ENCODE measurements at places on chromosomes 12 and 14.

DNA sequence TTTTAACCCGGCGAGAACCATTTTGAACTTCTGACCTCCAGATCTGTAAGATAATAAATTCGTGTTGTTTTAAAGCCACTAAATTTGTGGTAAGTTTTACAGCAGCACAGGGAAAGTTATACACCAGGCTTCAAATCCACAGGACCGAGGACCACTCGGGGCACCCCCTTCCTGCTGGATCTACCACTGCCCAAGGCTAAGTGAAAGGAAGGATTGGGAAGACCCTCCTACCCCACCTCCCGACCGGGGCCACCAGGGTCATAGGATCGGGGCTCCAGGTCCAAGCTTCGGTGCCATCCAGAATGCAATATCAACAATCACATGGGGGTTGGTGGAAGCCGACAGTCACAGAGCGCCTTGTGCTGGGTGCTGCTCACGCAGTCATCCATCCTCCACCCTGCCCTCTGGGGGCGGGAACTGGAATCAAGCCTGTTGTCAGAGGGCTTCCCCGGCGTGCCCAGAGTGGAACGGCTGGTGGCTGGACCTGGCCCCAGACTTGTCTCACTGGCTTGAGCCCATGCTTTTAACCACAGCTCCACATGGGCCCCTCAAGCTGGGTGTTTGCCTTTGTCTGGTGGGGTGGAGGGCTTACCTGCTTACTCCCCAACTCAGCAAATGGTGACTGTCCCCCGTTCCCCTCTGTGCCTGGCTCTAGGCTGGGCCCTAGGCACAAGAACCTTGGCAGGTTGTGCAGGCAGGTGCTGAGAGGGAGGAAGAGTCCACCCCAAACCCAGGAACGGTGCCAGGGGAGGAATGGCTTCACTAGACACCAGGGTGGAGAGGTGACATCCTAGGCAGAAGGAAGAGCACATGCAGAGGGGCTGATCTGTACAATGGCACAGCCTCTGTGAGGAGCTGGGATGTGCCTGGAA is 180.3 kb upstream of the RTL1 start:
- DNase-seq, result no peak

DNA sequence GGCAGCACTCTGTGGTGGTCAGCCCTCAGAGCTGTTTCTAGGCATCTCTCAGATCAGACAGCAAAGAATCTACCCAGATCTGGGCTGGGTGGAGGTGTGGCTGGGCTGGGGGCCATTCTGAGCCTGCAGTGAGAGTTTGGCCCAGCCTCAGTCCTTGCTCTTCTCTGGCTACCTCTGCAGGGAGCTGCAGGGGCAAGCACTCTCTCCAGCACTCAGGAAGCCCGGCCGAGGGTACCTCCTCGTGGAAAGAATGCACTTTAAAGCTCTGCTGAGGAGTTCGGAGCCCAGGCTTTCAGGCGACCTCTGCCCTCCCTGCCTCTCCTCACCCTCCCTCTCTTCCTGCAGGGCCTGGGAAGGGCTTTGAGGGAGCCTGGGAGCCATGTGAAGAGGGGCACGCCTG is 31.2 kb downstream of the IL31 start:
- no peak for DNase-seq

DNA sequence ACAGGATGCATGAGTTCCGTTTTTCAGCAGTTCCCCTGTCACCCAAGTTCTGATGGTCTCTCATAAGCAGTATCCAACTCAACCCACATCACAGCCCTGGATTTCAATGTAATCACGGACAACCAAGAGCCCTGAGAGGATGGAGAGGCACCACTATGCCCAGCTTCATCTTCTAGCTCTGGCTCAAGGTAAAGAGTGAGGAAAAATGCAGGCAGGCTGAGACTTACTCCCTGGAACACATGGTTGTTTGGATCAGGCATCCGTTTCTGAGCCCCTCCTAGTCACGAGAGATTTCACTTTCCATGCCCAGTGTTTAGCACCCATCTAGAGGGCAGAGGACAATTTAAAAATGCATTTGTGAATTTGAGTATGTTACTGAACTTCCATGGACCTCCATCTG is 45.0 kb downstream of the ANO2 start:
- no peak for DNase-seq

DNA sequence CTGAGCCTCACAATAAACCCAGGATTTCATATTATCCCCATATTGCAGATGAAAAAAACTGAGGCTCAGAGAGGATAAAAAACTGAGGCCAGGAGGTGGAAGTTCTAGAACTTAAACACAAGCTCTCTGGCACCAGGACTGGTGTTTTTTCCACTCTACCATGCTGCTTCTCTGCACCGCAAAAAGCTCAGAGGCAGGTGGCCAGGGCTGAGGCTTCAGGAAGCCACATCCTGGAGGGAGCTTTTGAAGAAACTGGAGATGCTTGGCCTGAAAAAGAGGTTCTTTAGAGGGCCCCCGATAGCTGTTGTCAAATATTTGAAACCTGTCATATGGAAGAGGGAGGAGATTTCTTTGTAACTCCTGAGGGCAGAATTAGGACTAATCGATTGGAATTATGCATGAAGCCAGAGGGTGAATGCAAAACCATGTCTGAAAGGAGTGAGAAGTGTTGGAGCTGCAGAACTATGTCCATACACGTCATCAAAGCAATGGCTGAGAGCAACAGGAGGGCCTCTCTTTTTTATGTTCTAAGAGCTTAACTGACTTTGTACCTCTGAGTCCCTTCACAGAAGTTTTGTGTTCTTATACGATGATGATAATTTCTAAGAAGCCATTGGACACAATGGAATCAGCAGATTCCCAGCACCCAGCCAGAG is 448.6 kb downstream of the FUT8 start:
- no peak for DNase-seq

DNA sequence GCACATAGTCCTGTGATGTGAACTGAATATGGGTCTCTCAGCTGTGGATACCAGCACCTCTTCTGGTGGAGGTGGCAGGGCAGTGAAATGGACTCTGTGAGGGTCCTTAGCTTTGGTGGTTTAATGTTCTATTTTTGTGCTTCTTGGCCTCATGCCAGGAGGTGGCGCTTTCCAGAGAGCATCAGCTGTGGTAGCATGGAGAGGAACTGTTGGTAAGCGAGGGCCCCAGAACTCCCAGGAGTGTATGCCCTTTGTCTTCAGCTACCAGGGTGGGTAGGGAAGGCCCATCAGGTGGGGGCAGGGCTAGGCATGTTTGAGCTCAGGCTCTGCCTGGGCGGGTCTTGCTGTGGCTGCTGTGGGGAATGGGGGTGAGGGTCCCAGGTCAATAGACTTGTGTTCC is 241.7 kb downstream of the AEBP2 start:
- DNase-seq, result no peak

- no peak for DNase-seq
These were observed 33.6 kb downstream of the GYS2 start for GRCh38 chr12:21571046-21571445.

DNA sequence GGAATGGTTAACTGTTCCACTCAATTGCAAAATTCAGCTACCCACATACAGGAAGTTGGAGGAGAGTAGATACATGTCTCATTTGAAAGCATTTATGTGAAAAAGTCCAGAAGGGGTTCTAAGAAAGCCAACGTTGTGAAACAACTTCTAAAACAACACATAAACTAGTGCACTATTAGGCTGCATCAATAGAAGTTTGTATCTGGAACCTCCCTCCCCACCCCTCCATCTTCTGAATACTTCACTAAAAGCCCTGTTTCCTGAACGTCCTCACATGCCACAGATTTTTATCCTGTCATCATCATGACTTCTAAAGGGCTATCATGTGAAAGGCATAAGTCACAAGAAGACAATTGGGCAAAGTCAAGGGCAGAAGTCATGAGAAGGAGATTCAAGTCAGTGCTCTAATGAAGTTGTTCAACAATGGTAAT is 5.5 kb downstream of the KRT79 start:
- DNase-seq, result no peak

DNA sequence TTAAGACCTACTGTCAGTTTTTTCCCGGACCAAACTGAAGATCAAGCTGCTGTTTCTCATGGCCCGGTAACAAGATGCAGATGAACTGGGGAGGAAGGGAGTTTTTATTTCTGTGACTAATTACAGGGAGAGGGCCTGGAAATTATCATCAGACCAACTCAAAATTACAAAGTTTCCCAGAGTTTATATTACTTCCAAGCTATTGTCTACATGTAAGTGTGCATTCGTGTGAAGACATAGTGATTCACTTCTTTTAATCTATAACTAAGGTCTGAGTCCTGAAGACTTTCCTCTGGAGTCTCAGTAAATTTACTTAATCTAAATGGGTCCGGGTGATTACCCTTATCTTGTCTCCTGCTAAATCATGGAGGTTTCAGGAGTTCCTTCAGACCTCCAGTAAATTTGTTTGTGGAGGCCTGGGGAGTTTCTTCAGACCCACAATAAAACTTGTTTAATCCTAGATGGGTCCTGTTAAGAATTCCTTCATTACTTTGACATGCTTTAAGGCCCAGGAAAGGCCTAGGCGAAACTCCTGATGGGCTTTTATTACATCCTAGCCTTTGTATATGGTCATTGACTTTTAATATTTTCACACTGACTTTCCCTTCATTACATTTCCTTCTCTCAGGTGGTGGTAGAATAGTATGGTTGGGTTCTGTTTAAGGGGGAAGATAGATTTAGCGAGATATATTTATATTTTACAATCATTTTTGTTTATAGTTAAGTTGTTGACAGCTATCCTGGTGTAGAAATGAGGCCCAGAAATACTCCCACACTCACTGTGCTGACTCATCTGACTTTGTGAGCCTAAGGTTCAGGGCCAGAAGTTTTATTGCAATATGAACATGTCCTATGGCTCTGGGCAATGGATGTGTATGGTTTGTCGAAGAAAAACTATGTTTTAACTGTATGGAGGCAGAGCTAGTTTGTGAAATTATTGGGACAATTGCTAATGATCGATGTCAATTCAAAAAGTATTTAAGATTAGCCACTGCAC is 627.0 kb upstream of the FBXO33 start:
- DNase-seq, result no peak

- no peak for DNase-seq
These were observed 73.5 kb upstream of the SAV1 start for GRCh38 chr14:50741567-50741966.

DNA sequence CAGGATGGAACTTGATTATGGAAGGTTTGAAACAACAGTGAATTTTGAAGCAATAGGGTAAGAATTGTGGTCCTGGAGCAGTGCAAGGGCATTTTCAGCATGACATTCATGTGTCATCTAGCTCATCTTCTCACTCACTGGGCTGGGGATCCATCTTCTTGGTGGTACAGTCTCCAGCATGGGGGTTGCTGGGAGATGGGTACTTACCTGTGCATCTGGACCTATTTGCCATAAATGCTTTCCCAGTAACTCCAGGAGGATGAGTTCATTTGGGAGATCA is 7.2 kb downstream of the HSP90AA1 start:
- DNase-seq, result no peak

GRCh38 chr14:61603736-61604135 is 91.6 kb upstream of the HIF1A start:
- no peak for DNase-seq

GRCh38 chr14:21326972-21327371 is 47.1 kb downstream of the RPGRIP1 start:
- DNase-seq, result no peak

- peak; percentile 7 for DNase-seq
These were observed 124.8 kb downstream of the PLCZ1 start for GRCh38 chr12:18612971-18613370.

DNA sequence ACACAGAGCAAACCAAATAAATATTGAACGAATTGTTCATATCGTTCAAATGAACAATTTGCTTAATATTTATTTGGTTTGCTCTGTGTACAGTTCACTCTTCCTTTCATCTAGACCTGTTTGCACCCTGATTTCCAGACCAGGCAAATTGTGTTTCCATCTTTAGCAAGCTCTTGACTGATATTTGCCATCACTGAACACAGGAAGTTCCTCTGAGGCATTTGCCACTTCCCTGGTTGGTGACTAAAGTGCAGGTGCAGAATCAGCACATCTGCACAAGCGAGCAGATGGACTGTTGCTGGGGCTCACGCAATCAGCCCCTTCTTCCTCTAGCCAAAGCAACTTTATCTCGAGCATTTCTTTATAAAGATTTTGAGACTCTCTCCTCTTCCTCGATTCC is 112.9 kb downstream of the DAAM1 start:
- DNase-seq, result no peak

GRCh38 chr12:58959639-58960300 is 39.5 kb upstream of the LRIG3 start:
- no peak for DNase-seq

DNA sequence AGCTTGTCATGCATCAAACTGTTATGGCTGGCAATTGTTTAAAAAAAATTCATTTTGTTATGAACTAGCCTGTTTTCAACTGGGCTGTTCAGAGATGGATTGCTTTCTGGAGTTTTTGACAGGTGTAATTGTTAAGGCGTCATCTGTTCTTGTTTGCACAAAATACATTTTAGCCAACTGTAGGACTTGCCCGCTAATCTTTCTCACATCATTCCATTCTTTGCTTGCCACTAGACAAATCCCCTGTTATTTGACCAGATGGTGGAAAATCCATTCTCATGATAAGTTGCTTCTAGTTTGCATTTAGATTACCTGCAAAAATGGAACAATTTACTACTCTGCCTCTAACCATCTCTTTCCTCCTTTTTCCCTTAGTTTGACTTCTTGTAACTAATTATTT is 114.3 kb downstream of the NPAS3 start:
- no peak for DNase-seq

- peak; percentile 49 for DNase-seq
These were observed 4.0 kb downstream of the FGF6 start for GRCh38 chr12:4441355-4442335.

- peak; percentile 90 for DNase-seq
These were observed 46.8 kb upstream of the DLK1 start for GRCh38 chr14:100679707-100680438.

DNA sequence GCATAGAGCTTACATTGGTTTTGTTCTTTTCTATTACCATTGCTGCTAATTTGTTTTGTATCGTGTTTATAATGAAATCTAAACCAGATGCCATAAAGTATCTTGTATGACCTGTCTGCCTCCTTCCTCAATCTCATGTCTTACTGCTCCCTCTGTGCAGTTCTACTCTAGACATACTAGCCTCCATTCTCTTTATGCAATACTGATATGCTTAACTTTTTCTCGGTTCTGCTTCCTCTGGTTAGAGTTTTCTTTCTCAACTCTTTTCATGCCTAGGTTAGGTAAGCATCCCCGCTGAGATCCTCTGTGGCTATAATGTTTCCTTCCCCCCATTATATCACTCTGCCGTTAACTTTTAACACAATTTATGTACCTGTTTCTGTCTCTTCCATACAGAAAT is 852.3 kb downstream of the TRHDE start:
- DNase-seq, result no peak

DNA sequence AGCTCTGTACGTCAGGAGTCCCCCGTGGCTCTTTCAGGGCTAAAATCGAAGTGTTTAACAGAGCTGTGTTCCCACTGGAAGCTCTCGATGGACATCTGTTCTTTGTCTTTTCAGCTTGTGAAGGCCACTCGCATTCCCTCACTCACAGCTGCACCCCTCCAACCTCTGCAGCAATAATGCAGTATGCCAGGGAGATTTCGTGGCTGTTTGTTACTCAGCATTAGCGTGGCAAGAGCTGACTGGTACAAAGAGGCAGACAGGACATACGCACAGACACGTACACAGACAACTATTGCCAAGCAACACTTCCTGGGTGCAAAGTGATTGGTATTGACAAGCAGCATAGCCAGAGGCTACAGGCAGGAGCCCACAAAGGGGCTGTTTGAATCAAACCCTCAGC is 11.8 kb upstream of the FBXO21 start:
- no peak for DNase-seq
